ENCODE measurements at places on chromosomes 2 and 18.

DNA sequence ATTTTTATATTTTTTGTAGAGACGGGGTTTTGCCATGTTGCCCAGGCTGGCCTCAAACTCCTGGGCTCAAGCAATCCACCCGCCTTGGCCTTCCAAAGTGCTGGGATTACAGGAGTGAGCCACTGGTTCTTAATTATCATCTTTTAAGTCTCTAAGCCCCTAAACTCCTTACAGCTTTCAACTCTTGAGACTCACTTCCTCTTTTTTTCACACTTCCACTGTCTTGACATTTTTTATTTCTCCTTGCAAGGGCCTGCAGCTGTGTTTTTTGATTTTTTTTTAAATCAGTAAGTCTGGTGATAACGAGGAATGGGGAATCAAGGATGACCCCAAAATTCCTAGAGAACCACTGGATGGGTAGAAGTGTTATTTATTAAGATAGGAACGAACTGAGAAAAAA, 8.6 kb upstream of the ABCB11 start:
- DNase-seq = no peak

DNA sequence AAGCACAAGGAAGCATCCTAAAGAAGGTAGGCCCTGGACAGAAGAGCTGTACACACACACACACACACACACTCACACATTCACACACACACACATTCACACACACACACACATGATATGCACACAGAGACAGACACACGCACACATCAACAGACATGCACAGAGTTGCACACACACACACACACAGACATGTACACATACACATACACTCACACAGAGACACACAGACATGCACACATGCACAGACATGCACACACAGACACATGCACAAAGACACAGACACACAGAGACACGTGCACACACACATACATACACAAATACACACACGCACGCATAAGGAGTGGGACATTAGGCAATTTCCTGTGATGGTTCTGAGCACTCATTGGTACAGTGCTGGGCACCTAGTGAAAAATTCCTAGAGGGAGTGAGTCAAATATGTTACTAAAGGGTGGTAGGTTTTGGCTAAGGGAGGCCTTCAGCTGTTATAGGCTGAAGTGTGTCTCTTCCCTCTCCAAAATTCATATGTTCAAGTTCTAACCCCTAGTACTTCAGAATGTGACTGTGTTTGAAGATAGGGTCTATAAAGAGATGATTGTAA, 26.4 kb downstream of the THNSL2 start:
- DNase-seq = no peak

DNA sequence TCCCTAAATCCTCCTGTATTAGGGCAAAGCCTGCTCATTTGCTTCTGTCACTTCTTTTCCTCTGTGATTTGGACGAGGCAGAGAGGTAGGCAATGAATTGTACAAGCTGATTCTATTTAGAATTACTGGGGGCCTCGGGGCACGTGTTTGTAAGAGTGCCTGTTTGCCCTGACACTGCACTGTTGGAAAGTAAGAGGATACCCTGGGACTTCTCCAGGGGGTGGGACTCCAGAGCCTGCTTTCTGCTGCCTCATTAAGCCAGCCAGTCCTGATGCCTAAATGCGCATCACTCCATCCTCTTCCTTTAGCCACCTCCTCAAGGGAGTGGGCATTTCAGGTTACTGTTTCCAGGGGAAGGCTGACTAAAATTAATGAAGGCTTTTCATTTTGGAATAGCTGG, 134.3 kb downstream of the TDRD15 start:
- no peak for DNase-seq

DNA sequence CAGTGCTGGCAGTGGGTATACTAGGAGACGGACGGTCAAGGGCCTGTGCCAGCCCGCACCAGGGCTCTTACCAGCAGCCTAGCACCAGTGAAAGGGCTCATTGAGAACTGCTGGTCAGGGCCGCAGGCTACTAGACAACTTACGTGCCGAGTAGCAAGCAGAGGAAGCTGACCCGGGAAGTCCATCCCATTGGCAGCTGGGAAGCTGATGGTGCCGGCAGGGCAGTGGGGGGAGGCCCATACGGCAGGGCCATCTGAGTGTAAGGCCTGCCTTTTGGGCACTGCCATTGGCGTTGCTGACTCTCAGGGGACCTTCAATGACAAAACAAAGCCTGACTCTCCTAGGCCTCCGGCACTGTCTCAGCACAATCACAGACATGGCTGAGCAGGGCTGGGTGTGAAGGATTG, 20.6 kb downstream of the EFR3B start:
- DNase-seq = no peak

DNA sequence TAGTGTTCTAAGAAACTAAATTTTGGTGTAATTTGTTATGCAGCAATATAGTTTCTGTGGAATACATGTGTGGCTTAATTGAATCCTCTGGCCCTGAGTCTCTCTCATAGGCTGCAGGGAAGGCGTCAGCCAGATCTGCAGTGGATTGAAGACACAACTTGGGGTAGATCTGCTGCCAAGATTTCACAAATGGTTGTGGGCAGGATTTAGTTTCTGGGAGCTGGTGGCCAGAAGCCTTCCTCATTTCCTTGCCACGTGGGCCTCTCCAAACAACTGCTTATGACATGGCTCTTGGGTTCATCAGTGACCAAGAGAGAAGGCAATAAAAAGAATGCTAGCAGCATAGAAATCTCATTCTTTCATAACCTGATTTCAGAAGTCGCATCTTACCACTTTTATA, 28.2 kb downstream of the CCDC102B start:
- DNase-seq = no peak

DNA sequence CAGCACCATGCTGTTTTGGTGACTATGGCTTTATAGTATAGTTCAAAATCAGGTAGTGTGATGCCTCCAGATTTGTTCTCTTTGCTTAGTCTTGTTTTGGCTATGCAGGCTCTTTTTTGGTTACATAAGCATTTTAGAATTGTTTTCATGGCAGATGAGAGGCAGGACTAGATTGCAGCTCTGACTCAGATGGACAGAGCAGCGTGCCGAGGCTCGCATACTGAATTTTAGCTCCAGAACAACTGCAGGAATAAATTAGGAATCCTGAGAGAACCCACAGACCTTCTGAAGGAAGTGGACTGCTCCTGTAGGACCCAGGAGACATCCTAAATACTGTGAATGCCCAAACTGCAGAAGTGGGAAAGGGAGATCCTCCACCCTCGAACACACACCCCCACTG, 141.6 kb downstream of the NETO1 start:
- DNase-seq = no peak

GRCh38 chr2:85235281-85235680, 92.5 kb downstream of the TGOLN2 start:
- no peak for DNase-seq

GRCh38 chr2:216774620-216775019, 79.3 kb upstream of the IGFBP5 start:
- no peak for DNase-seq

DNA sequence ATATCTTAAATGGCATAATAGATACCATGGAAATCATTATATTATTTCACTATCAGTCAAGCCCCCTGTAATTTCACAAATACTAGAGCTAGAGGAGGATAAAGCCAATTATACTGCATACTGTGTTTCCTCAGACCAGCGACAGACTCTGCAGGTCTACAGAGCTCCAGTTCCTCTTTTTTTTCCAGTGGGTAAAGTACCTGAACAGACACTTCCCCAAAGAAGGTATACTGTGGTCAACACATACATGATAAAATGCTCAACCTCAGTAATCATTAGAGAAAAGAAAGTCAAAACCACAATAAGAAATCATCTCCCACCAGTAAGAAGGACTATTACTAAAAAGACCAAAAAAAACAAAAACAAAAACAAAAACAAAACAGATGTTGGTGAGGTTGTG, 44.6 kb downstream of the SCN7A start:
- DNase-seq = no peak

DNA sequence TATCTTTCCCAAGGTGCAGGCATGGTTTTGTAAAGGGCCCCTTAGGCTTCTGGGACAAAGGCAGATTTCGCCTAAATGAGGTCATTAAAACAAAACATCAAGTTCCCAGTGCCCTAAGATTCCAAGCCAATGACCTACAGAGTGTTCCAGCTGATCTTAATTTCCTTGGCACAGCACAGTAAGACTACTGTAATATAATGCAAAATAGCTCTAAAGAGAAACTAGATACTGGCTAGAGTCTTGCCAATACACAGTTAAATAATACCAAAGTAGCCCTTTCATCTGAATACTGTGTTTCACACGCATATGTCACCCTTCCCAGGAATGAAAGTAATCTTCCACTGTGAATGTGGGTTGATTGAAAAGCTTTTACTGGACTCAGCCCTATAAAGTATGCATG, 14.7 kb downstream of the GRB14 start:
- no peak for DNase-seq

GRCh38 chr2:234296991-234297390, 199.9 kb downstream of the ARL4C start:
- DNase-seq = no peak

DNA sequence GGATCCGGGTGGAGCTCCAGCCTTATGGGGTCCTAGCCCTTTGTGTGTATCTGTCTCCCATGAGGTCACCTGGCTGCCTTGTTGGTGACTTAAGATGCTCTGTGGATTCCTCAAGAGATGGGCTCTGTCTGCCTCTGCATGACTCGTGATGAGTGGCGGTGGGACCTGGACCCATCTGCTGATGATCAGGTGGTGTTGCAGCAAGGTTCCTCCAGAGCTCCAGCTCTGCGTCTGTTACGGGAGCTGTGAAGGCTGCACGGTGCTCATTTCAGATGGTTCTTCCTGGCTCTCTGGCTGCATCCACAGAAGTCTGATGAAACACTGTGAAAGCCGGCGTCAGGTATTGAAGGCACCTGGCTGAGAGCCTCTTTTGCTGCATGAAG, 2.4 kb downstream of the AGAP1 start:
- DNase-seq = no peak

DNA sequence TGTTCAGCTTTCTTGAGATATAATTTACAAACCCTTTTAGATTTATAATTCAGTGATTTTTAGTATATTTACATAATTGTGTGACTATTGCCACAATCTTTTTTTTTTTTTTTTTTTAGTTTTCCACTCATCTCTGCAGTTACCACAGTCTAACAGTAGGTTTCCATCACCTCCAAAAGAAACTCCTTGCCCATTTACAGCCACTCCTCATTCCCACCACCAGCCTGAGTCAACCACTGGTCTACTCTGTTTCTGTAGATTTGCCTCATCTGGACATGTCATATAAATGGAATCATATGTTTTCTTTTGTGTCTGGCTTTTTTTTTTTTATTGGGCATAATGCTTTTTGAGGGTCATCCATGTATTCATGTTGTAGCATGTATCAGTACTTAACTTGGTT, 16.1 kb downstream of the MTX2 start:
- DNase-seq = no peak

GRCh38 chr18:44437603-44438002, 243.1 kb upstream of the SETBP1 start:
- no peak for DNase-seq

- no peak for DNase-seq
Observed at GRCh38 chr2:5696945-5697521, 4.8 kb downstream of the SOX11 start.

- DNase-seq = no peak
Observed at GRCh38 chr18:73728657-73729056, 419.0 kb downstream of the FBXO15 start.
